ENCODE measurements at places on chromosomes 7 and 10. TPM values are rescaled to one million over a fixed set of nuclear protein-coding genes. Genes with fewer than 3 reads are reported as not detected.

DNA sequence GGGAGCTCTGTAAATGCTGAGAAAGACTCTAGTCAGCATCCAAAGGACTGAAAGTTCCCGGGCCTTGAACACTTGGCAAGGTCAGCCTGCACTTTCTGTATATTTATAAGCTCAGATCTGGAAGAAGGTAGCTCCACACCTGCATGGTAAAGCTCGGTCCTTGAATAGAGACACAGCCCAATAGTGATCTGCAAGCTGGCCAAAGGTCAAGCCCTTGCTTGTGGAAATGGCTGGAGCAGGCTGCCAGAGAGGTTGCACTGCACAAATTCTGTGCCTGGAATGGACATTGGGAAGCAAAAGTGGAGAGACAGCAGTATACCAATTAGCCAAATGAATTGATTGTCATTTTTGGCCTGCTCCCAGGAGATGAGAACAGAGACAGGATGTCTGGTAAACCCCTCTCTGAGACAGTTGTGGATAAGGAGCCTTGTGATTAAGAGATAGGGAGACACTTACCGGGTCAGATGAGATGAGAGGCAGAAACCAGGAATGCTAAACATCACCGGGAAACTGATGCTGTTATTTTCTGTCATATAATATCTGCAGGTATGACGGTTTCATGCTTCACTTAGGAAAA, 8.0 kb upstream of the FRA10AC1 start:
- H3K36me3 ChIP-seq = no peaks in the 10 kb centered on the region
- H3K27ac ChIP-seq = no peak overlapping the region
- peaks cover 9% of the 10 kb centered on the region for H3K27me3 ChIP-seq
- no peak overlapping the region for H3K4me3 ChIP-seq

SUV39H2 gene
- total RNA-seq = 46.0 TPM

GRCh38 chr10:113552701-113553100, at the start of gene HABP2:
HABP2 (plus strand) TSS chr10:113553053; CDS start chr10:113553122, 69 bp downstream.
- H3K27me3 ChIP-seq = peaks cover 19% of the 10 kb centered on the region
- no peaks in the 10 kb centered on the region for H3K36me3 ChIP-seq
- no peak within 1 kb of the TSS for H3K4me3 ChIP-seq
- peaks cover 3% of the 10 kb centered on the region for H3K4me1 ChIP-seq
- no peak for DNase-seq

DNA sequence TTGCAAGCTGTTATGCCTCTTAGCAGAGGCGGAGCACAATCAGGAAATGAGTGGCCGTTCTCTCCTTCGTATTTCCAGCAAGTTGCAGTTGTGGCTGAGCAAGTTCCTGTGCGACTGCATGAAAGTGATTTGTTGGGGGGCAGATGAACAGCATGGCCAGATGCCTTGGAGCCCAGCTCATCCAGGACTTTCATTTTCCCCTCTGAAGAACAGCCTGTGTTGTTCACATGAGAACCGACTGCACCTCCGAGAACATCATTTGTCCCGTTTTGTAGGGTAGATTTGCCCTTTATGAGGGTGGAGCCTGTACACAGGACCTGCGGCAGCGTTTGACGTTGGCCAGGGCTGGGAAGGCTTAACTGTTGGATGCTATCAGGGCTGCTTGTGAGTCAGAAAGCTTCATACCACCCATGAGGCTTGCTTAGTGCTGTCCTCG, 4.4 kb downstream of the BAG3 start:
- DNase-seq = peak; percentile 26
- no peaks in the 10 kb centered on the region for H3K27me3 ChIP-seq
- H3K36me3 ChIP-seq = peaks cover 2% of the 10 kb centered on the region

GRCh38 chr10:1043532-1043995, 5.4 kb downstream of the IDI1 start:
- DNase-seq = no peak
- H3K27me3 ChIP-seq = no peaks in the 10 kb centered on the region
- peak overlapping the region; percentile 66 for H3K4me3 ChIP-seq
- H3K27ac ChIP-seq = peak overlapping the region; percentile 90
- peaks cover 52% of the 10 kb centered on the region for H3K36me3 ChIP-seq
- H3K4me1 ChIP-seq = peaks cover 44% of the 10 kb centered on the region

CTAGE15 gene
- total RNA-seq = 0.20 TPM

GRCh38 chr10:97016728-97017473, 168.9 kb downstream of the SLIT1 start:
- H3K36me3 ChIP-seq = no peaks in the 10 kb centered on the region
- peak overlapping the region; percentile 87 for H3K27ac ChIP-seq
- peak; percentile 60 for DNase-seq

All from activated naive CD8-positive, alpha-beta T cell treated with anti-CD3 and anti-CD28 coated beads for 36 hours (primary cell).